ENCODE measurements at places on chromosomes 11 and 22. TPM values are rescaled to one million over a fixed set of nuclear protein-coding genes. Genes with fewer than 3 reads are reported as not detected.

The TRIM49 gene
- not detected for total RNA-seq

The DNAJB7 gene
- not detected for total RNA-seq

The MS4A15 gene
- total RNA-seq: not detected

The E2F8 gene
- 1.7 TPM for total RNA-seq

The HBG2 gene
- total RNA-seq: 5.8 TPM

The MYEOV gene
- not detected for total RNA-seq

The KIAA0930 gene
- total RNA-seq: 46.8 TPM

The SYCE3 gene
- total RNA-seq: not detected
